ENCODE measurements at places on chromosomes 6 and 20.
A peak's percentile ranks its signal among the peaks of the same experiment; 100 is the strongest.

DNA sequence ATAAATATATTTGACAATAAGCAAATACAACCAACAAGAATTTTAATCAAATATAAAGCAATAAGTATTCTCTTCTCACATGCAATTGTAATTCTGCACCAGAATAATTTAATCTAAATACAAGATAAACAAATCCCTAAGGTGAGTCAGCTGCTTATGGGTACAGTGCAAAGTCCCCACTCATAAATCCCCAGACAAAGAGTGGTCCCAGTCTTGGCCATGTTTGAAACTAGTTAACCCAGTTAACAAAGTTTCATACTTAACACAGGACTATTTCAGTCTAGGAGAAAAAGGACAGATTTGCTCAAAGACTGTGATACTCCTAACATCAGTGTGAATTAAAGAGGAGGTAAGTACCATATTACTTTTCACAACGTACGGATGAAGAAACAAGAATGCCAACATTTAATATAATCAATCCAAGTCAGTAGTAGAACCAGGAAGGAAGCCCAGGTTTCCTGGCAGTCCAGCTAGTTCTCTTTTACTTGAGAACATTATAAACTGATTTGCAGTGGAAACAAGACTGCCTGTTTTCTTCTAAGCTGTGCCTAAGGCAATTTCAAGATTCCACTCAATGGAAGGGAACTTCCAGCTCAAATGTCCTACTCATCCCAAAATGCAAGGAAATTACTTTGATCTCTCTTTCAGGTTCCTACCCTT is 10.4 kb downstream of the SAMD3 start:
- no peak for DNase-seq

- DNase-seq = no peak
Measured at GRCh38 chr6:155301867-155302266, 12.4 kb downstream of the TFB1M start.

- DNase-seq = no peak
Measured at GRCh38 chr20:41619360-41620100, 1.4 kb upstream of the CHD6 start.

GRCh38 chr20:17875981-17876385 is 92.6 kb downstream of the SNX5 start:
- peak; percentile 66 for DNase-seq

DNA sequence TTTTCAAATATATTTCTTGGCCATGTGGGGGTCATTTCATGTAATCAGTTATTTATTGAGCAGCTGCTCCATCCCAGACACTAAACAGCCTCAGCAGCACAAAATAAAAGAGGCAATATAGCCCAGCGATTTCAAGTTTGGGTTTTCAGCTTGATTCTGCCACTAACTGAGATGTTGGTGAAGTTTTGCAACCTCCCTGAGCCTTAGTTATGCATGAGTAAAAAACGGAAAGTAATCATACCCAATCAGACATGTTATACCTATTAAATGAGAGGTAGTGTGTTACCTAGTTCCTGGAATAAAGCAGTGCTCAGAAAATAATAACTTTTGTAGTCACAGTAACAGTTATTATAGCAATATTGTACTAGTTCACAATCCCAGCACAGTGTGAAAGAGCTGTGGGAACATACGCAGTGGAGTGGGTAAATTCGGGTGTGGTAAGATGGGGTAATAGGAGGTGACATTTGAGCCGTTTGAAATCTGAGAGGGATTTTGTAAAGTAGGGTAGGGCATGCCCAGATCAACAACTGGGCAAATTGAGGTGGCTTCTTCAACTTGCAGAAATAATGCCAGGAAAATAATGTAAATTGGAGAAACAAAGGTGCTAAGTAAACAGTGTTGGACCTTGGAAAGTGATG is 1.5 kb downstream of the SLC9A8 start:
- DNase-seq = no peak

DNA sequence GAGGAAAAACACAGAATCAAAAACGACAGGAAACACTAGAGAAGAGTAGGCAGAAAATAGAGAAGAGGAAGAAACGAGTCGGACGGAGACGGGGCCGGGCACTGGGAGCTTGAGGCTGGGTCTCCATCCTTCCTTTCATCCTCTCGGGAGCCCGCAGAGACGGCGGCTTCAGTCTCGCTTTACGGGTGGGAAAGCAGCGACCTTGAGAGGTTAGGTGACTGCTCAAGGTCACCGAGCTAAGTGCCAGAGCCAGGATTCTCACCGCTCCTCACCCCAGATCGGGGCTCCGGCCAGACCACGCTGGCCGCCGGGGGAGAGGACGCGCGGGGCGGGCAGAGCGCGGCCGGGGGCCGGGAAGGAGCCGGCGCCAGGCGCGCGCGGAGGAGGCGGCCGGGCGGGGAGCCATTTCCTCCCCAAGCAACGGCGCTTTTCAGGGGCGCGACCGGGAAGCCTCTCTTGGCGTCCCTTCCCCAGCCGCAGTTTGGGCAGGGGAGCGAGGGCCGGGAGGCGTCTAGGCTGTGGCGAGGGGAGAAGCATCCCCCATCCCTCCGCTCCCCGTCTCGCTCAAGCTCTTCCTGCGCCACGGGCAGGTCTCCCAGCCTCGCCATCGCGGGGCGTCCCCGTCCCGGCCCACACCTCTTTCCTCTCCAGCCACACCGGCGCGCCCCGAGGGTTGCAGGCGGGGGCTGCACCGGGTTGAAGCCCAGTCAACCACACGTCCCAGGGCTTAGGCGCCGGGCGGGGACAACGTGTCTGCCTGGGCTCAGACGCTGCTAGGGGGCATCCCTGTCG is 24.1 kb upstream of the MAP3K7 start:
- peak; percentile 71 for DNase-seq

DNA sequence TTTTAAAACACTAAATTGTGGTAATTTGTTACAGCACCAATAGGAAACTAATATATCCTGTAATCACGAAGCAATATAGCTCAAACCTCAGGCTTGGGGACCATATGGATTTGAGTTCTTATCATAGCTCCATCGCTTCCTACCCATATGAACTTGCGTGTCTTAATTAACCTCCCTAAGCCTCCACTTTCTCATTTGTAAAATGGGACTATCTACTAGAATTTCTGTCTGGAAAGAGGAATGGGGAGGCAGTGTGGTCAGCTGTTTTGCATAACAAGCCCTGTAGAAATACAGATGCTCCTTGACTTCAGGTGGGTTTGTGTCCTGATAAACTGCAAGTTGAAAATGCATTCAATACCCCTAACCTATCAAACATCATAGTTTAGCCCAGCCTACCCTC is 17.1 kb downstream of the HLA-DOB start:
- no peak for DNase-seq

GRCh38 chr6:41247288-41247865 is 19.2 kb downstream of the TREML4 start:
- DNase-seq = no peak

GRCh38 chr6:111265842-111266241 is 178.5 kb downstream of the SLC16A10 start:
- DNase-seq = no peak

DNA sequence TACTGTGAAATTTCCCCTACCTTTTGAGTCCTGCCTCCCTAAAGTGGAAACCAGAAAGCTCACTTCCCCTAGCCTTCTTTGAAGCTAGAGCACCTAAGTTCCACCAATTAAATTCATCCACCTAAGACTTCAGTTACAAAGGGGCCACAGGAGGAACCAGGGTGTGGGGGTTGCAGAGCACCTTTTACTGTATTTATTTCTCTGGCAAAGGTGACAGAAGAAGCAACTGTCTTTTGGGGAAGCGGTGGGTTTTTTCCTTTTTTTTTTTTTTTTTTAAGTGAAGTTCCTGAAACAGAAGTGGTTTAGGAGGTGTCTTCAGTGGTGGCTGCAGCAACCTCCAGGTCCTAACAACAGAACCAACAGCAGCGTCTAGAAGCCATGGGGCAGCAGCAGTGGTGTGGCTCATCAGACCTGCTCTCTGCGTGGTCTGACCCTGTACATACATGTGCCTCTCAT is 13.1 kb downstream of the PSMB9 start:
- no peak for DNase-seq

GRCh38 chr6:53735896-53736295 is 58.9 kb upstream of the LRRC1 start:
- DNase-seq = no peak

- no peak for DNase-seq
Measured at GRCh38 chr20:58790454-58790853, 60.2 kb downstream of the GNAS-AS1 start.

DNA sequence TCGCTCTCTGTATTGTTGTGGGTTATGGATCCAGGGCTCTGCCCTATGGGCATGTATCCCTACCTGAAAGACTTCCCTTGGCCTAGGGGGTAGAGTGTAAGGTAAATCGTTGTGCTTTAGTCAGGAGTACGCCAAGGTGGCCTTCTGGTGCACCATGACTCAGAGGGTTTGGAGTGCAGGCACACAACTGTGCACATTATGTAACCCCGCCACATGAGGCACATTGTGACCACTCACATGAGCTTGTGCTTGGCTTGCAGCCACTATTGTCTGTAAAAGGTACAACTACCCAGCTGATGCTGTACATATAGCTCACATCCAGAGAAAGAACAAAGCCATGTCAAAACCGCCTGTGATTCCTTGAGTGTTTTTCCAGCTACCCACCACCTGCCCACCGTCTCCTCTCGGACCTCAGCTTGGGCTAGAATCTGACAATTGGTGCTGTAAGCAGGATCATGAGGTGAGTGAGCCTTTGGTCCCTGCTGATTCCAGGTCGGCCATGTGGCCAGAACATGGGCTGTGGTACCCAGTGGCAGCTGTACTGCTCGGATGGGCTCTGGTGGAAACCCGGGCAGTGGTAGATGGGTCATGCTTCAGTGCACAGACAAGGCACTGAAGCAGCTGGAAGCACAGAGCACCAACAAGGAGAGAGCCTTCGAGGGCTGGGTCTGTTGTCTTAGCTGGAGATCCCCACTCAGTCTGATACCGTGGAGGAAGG is 33.8 kb downstream of the HDDC2 start:
- no peak for DNase-seq

DNA sequence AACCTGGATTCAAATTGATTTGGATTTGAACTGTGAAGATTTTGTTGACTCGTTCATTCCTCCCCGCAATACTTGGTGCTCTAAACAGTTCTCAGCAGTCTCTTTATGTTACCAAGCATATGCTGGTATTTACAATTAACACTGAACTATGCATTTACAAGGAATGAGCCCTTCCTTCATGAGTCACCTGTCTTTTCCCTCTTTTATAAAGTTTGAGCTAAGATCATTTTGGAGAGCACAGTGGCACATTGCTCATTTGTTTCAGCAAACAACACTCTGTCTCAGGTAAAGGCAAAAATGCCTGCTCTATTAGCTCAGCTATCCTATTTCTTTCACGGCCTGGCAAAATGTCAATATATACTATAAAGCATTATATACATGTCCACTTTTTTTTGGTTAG is 285.4 kb downstream of the PHACTR1 start:
- DNase-seq = no peak

- no peak for DNase-seq
Measured at GRCh38 chr6:53922539-53922981, 127.8 kb downstream of the LRRC1 start.

DNA sequence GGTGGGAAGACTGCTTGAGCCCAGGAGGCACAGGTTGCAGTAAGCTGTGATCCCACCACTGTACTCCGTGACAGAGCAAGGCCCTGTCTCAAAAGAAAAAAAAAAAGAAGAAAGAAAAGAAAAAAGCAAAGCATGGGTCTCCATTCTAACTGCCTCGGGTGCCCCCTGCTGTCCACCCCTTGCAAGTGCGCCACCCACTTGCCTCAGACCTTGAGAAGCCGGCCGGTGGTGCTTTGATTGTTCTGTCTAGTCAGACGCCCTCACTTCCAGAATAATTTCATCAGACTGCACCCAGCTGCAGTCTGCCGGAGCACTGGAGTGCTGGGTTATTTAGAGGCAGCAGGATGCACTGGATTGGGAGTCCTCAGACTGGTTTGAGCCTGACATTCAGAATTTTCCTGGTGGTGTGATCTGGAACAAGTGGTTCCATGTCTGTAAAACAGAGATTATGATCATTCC is 17.6 kb upstream of the TM9SF4 start:
- peak; percentile 91 for DNase-seq

GRCh38 chr20:53028337-53029007 is 56.3 kb downstream of the TSHZ2 start:
- DNase-seq = no peak

GRCh38 chr6:134170844-134171243 is 118.4 kb upstream of the SLC2A12 start:
- no peak for DNase-seq

GRCh38 chr6:166765234-166765541 is 138.1 kb upstream of the RPS6KA2 start:
- DNase-seq = no peak

GRCh38 chr20:10652660-10653261 is 21.0 kb downstream of the JAG1 start:
- DNase-seq = no peak

DNA sequence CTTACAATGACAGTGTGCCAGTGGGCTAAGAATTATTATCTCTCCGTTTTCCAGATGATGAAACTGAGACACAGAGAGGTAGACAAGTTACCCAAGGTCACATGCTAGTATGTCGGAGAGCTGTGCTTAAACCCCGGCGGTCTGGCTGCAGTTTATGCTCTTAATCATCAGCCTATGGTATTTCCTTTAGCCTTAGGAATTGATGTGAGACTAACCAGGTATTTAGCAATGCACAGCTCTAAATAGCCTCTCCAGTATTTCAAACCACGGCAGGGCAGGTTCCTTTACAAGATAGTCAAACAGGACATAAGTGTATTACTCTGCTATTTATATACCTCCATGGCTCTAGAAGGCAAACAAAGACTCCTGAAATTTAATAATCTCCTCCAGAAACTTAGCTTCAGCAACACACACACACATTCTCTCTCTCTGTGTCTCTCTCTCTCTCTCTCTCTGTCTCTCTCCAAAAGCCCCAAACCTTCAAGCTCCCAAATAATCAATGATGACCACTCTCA is 142.0 kb upstream of the ZNF217 start:
- no peak for DNase-seq

- no peak for DNase-seq
Measured at GRCh38 chr6:90547991-90548390, 38.9 kb downstream of the MAP3K7 start.

DNA sequence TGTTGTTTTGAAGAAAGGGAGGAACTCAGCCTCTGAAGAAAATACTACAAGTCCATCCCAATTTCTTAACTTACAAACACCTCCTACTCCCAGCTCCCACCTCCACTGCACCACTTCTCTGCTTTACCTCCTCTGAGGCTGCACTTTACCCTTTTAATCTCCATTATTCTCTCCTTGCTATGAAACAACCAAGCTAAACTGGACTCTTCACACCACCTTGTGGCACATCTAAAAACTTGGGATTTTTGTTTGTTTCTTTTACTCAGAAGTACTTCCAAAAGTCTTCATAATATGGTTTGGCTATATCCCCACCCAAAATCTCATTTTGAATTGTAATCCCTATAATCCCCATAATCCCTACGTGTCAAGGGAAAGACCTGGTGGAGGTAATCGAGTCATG is 142.2 kb downstream of the MOXD1 start:
- DNase-seq = no peak

DNA sequence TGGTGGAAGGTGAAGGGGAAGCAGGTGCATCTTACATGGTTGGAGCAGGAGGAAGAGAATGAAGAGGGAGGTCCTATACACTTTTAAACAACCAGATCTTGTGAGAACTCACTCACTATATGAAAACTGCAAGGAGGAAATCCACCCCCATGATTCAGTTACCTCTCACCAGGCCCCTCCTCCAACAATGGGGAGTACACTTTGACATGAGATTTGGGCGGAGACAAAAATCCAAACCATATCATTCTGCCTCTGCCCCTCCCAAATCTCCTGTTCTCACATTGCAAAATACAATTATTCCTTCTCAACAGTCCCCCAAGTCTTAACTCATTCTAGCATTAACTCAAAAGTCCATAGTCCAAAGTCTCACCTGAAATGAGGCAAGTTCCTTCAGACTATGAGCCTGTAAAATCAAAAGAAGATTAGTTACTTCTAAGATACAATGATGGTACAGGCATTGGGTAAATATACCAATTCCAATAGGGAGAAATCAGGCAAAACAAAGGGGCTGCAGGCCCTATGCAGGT is 60.5 kb downstream of the EDN1 start:
- no peak for DNase-seq
